ENCODE measurements at places on chromosomes 11 and 22.

GRCh38 chr11:29616611-29617010 lies 400.2 kb downstream of the KCNA4 start:
- DNase-seq: peak; percentile 50

DNA sequence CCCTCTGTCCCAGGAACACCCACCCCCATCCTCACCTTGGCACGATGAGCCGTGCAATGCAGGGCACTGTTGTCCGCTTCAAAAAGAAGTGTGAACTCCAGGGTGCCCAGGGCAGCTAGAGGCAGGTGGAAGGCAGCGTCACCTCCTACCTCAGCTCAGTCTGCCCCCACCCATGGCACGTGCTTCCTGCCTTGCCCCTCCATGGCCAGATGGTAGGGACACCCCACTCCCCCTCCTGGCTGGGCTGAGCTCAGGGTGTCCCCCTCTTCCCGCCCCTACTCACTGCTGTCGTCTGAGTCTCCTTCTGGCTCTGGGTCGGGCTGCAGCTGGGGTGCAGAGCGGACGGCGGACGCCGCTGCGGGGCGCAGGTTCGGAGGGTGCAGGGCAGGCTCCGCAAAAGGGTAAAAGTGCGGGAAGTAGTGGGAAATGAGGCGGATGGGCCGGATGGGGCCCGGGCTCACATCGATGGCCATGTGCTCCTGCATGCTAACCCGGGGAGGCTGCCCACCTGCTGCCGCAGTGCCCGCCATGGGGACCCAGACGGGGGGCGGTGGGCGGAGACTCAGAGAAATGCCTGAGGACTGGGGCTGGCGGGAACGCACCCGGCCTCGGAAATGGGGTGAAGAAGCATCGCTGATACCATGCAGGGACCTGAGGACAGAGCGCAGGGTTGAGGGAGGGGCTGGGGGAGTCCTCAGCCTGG lies 9.1 kb downstream of the NDUFV1 start:
- no peak for DNase-seq

GRCh38 chr11:72584293-72584938 lies 89.8 kb downstream of the PDE2A start:
- DNase-seq: peak; percentile 11

- no peak for DNase-seq
Observed at GRCh38 chr11:70555078-70555477, 156.7 kb downstream of the CTTN start.

DNA sequence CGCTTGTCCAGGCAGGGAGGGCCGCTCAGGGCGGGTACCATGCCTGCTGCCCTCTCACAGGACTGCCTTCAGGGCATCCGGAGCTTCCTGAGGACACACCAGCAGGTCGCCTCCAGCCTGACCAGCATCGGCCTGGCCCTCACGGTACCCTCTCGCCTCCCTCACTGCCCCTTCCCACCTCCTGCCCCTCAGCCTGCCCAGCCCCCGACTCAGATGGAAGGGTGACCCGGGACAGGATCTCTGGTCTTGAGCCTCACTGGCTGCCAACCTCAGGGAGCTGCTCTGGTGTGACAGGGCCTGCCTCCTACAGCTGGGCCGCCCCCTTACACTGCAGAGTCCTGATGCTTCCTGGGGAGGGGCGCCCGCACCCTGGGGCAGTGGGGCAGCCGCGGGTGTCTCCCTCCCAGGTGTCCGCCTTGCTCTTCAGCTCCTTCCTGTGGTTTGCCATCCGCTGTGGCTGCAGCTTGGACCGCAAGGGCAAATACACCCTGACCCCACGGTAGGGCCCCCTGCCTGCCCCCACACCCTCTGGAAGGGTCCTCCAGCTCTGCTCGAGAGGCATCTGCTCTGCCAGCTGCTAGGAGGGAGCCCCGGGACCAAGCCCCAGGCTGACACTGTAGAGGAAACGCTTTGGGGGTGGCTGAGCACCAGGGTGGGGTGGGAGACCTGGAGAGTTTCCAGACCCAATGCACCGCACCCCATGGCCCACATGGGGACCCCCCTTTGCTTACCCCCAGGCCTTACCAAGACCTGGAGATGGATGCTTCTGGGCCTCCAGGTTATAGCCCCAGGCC lies 14.6 kb downstream of the TSPAN32 start:
- no peak for DNase-seq

- no peak for DNase-seq
Observed at GRCh38 chr11:67352546-67353316, 615 bp downstream of the POLD4 start.

DNA sequence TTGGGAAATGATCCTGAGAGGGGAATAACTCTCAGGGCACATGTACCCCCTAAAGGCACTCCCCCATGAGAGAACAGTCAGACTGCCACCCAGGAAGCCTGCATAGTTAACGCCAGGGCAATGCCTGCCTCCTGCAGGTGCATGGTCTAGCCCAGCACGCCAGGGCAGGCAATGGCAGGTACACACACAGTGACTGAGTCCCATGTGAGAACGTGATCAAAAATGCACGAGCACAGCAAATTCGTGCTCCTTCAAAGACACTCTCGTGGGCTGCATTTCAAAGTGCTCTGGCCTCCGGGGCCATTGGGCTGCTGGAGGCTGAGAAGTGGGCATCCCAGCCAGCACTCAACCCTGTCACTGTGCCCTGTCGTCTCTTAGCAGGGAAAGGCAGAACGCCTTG lies 79.7 kb downstream of the SHANK2 start:
- DNase-seq: no peak

DNA sequence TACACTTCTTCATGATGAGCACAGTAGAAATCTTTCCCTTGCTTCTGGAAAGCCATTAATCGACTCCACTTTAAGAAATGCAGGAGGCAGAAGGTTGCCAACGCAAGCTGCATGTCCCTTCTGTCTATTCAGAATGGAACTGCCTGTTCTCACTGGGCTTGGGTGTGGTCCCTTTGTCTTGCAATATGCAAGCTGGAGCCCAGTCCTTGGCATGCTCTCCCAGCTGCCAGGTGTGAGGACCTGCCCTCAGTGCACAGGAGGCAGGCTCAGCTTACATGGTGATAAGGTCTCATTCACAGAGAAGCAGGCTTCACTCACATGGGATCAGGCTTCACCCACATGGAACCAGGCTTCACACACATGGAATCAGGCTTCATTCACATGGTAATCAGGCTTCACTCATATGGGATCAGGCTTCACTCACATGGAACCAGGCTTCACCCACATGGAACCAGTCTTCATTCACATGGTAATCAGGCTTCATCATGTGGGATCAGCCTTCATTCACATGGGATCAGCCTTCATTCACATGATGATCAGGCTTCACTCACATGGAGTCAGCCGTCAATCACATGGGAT lies 59.2 kb upstream of the USP47 start:
- no peak for DNase-seq

DNA sequence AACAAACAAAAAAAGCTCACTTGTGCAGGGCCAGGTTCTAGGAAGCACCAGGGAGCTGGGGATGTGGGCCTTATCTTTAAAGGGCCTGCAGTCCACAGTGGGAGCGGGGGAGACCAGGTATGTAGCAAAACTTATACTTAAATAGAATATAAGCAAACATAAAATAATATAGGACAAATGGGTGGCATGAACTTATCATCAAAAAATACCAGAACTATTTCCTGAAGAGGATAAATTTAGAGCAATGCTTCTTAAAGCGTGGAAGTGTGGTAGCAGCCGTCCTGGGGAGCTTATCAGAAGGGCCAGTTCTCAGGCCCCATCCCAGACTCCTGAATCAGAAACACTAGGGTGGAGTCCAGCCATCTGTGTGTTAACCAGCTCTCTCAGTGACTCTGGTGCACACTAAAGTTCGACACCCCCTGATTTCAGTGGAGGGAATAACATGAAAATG lies 9.3 kb downstream of the VPS26B start:
- DNase-seq: no peak

DNA sequence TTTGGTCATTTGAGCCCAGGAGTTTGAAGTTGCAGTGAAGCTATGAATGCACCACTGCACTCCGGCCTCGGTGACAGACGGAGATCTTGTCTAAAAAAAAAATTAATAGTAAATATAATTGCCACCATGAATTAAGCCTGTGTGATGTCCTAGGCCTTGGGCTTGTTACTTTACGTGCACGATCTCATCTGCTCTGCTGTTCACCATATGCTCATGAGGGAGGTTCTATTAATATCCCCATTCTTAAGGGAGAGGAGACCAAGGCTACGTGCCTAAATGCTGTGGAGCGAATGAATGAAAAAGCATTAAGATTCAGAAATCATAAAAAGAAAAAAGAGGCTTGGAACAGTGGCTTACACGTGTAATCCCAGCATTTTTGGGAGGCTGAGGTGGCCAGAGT lies 2.6 kb upstream of the ATG2A start:
- no peak for DNase-seq

DNA sequence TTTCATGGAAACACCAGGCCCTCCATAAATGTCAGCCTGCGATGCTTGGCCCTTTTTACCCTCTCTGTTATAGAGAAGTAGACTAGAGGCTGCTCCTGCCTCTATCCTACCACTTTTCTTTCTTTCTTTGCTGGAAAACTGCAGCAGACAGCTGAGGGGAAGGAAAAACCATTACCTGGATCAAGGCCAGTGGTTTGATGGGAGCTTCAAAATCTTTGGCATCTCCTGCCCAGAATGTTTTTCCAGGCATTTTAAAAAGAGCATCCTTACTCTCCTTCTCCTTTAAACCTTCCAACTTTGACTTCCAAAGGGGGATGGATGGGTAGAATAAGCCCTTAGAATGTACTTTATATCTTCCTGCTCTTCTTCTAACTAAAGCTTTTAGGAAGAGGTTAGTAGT lies 44.9 kb downstream of the EXT2 start:
- no peak for DNase-seq

- DNase-seq: peak; percentile 95
Observed at GRCh38 chr11:33039274-33040032, at the start of gene TCP11L1. Gene TCP11L1 (plus strand): TSS chr11:33039572. CDS start chr11:33043774, 4,202 bp downstream.

DNA sequence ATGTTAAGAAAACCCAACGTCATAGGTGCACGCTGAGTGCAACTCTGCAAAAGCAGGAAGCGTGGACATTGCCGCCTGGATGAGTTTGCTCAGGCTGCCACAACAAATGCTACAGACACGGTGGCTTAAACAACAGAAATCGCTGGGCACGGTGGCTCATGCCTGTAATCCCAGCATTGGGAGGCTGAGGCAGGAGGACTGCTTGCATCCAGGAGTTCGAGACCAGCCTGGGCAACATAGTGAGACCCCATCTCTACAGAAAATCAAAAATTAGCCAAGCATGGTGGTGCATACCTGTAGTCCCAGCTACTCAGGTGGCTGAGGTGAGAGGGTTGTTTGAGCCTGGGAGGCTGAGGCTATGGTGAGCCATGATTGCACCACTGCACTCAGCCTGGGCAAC lies 13.4 kb upstream of the PGA3 start:
- no peak for DNase-seq

DNA sequence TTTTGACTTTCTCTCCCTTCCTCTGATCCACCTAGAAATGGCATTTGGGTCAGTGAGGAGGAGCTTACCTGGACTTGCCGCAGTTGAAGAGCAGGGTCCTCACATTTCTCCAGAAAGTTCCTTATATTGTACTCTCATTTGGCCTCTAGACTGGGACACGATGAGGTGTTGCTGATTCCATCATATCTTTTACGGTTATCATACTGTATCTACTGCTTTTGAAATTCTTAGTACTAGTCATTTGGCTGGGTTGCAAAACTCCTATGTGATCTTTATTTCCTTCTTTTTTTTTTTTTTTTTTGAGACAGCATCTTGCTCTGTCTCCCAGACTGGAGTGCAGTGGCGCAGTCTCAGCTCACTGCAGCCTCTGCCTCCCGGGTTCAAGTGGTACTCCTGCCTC lies 58.7 kb upstream of the FAM181B start:
- no peak for DNase-seq

- DNase-seq: peak; percentile 16
Observed at GRCh38 chr11:33847251-33847650, 44.6 kb downstream of the LMO2 start.

DNA sequence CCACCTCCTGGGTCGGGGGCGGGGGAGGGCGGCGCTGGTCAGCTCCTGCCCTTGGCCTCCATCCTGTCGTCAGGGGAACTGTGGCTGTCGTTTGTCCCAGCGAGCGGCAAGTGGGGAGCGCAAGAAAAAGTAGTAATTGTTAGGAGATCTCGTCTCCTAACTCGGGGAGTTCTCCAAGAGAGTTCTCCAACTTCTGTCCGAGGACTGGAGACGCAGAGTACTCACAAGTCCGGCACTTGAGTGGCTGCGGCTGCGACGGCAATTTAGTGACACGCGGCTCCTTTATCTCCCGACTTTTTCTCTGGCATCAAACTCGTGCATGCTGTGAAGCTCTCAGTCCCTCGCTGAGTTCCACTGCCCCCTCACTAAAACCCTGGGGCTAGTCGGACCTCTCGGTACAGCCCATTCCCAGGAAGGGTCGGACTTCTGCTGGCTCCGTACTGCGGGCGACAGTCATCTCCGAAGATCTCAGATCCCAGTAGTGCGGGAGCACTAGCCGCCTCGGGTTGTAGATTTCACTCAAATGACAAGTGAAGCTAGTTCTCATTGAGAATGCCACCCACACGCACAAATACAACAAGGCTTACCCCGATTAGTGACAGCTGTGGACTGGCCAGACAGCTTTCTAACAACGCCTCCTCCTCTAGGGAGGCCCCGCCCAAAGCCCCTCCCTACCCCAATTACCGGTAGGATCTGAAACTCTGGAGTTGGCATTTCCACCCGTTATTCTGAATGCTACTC lies at the start of gene PGR:
TSS of gene PGR (minus strand) at position 611 of the 741 bp plus-strand sequence. CDS start 743 bp downstream, outside the sequence.
- DNase-seq: no peak

DNA sequence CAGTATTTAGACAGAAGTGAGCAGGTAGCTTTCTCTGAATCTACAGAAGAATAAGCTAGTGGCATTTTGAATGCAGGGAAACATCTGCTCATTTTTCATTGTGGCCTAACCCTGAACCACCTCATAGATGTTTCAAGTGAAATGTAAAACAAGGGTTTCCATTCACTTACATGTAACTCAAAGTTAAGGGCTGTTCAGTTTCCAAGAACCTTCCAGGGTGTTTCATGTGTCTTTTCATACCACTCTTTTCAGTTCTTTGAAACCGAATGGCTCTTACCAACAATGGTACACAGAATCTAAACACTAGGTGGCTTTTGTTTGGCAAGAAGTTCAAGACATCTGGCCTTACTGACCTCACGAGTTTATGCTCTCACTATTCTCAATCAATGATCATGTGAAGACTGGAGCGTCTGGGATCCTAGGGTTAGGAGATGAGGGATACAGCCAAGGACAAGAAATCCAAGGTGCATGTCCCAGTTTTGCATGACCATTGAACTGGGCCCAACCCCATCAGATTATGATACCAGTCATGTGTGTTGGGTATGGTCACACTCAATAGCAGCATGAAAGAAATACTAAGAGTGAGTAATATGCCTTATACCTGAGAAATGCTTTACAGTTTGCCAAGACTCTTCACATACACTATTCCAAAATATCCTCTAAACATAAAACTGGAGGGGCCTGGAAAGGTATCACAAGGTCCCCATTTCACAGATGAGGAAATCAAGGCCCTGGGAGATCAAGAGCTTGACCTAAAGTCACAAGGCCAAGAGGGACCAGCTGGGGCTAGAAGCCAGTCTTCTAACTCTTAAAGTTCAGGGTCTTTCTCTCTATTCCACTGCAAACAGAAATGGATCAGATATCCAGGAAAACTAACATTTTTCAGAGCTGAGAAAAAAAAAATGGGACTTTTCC lies 92.7 kb downstream of the ETS1 start:
- no peak for DNase-seq
